ENCODE measurements at places on chromosomes 11 and 22.

GRCh38 chr11:15726221-15726746 is 611.6 kb downstream of the INSC start:
- no peak for DNase-seq

DNA sequence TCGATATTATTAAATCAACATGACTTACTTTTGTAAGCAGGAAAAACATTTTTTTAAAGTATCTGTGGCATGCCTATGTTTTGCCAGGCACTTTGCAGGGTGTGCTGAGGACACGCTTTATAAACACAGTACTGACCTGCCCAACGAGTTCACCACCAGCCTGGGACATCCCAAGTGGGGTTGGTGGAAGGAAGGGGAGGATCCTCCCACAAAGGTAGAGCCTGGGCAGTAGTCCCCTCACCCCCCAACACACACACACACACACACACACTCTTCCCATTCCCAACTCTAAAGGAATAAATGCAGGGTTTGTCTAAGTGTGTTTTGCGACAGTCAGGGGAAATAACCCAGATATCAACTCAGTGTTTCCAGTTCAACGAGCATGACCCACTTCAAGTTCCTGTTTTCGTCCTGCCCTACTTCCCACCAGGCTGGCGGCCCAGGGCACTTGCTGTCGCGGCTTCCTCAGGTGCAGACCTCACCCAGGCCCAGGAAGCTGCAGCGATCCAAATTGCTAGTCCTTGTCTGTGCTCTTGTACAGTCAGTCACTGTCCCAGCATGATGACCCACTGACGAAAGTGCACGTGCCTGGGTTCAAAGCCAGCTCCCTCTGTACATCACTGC is 3.1 kb downstream of the CERK start:
- peak; percentile 57 for DNase-seq

GRCh38 chr11:1883346-1884302 is 8.1 kb downstream of the PRR33 start:
- no peak for DNase-seq

DNA sequence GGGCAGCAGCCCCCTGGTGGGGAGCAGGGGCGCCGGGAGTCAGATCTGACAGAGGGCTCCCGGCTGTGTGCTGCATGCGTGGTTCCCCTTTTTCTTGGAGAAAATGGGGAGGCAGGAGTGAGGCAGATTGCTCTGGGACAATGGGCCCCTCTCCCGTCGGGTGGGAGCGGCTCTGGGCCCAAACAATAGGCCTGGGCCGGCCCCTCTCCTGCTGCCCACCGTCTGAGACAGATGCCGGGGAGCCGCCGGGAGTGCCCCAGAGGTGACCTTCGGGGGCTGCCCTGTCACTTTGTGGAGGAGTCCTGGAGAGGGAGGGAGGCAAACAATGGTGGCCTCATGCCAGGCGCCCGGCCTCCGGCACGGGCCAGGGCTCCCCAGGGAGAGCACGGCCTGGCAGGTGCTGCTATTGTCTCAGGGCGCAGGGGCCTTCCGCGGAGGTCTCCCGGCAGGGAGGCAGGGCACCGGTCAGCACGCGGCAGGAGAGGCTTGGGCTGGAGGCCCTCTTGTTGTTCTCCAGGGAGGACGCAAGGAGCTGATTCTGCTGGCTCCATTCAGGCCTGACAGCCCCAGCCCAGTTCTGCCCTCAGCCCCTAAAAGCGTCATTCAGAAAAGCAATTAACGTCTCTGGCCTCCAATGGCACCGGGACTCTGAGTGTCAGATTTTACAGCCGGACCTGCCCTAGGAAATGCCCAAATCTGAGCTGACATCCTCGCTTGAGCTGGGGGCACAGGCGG is 44.8 kb downstream of the SMIM38 start:
- DNase-seq = no peak

DNA sequence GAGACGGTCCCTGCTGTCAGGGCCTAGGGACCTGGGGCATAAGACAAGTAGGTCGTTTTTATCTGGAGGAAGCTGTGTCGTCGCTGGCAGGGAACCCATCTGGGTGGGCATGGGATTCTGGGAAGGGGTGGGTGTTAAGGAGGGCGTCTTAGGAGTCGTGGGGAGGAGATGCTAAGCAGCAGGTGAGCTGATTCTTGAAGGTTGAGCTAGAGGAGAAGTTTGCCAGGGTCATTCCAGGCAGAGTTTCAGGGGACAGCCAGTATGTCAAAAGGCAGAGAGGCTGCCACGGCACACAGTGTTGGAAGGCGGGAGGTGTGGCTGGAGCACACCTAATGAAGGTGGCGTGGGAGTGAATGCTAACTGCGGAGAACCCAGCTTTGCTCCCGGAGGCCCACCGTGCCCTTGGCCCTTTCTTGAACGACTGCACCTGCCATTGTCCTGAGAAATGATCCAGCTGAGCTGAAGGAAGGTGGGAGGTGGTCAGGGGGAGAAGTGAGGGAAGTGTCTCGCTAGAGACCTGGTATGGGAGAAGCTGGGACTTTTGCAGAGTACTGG is 1.3 kb downstream of the FAM118A start:
- no peak for DNase-seq

DNA sequence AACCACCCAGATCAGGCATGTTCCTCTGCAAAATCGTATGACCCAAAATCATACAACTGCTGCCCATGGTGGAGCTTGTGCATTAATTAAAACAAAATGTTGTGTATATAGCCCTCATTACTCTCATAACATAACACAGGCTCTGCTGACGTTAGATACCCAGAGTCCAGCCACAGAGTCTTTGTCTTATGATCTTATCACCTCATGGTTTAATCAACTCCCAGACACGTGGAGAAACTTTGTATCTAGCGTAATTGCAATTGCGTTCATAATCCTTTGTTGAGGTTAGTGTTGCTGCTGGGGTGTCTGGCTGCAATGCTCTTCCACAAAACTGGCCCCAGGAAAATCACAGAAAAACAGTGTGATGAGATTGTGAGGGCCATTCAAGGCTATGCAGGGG is 5.0 kb upstream of the APOL1 start:
- no peak for DNase-seq

- no peak for DNase-seq
Observed at GRCh38 chr22:46605117-46605516, 15.1 kb upstream of the GRAMD4 start.

GRCh38 chr11:104467404-104467803 is 303.5 kb upstream of the PDGFD start:
- no peak for DNase-seq

All from Ammon's horn (tissue), 1 donor.